ENCODE measurements at places on chromosomes 13 and 19.

DNA sequence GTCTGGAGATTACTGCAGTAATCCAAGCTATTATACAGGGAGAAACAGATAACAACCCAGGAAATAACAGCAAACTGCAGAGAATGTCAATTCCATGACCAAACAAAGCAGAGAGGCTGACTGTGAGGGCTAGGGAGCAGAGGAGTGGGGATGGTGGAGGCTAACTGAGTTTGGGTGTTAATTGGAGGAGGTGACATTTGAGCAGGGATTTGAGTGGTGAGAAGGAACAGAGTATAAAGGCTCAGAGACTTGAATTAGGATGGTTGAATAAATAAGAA is 3.1 kb downstream of the DMAC2 start:
- DNase-seq, result no peak

DNA sequence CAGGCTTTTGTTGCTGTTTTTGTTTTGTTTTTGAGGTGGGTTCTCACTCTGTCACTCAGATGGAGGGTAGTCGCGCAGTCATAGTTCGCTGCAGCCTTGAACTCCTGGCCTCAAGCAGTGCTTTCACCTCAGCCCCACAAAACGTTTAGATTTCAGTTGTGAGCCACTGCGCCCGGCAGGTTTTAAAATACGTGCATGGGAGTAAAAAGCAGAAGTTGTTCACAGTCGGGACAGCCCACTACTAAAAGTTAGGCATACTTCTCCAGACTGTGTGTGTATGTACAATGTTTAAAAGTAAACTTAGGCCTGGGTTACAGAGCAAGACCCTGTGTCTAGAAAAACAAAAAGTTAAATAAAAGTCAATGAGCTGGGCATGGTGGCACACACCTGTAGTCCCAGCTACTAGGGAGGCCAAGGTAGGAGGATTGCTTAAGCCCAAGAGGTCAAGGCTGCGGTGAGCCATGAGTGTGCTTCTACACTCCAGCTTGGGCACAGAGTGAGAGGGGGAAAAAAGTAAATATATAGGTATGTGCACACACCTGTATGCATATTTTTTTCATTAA is 6.1 kb downstream of the SAFB start:
- DNase-seq, result no peak

- DNase-seq, result no peak
Measured at GRCh38 chr19:31591258-31591657, 242.0 kb upstream of the TSHZ3 start.

DNA sequence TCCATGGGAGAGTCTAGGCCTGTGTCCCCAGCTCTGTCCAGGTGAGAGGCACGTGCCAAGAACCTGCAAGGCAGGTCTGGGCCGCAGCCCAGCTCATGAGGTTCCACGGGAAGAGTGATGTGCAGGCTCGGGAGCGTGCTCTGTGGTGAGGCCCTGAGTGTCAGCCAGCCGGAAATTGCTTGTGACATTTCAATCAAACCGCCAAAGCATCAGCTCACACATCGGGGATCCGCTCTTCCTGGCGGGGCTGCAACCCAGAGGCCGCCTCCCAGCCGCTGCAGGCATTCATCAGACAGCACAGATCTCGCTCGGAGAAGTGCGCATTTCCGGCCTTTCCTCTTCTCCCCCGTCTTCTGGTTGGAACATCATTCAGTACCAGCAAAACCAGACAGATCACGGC is 109.3 kb downstream of the KDM4B start:
- DNase-seq, result no peak

DNA sequence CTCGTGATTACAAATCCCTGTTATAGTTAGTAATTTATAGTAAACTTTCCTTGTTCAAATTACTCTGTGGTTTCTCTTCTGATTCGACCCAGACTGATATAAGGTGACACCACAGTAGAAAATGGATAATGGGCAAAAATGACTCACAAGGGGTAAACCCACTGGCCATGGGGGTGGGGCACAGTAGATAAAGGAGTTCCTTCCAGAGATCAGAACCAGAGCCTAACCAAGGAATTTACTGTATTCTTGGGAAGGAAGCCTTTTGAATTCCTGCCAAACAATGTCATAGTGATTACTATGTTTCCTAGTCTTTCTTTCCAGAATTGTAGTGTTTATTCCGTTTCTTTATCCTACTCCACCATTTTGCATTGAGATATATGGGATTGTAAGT is 21.9 kb downstream of the MIR17HG start:
- DNase-seq, result no peak

Measured in H7 (cell line).